ENCODE measurements at places on chromosomes 4 and X.

DNA sequence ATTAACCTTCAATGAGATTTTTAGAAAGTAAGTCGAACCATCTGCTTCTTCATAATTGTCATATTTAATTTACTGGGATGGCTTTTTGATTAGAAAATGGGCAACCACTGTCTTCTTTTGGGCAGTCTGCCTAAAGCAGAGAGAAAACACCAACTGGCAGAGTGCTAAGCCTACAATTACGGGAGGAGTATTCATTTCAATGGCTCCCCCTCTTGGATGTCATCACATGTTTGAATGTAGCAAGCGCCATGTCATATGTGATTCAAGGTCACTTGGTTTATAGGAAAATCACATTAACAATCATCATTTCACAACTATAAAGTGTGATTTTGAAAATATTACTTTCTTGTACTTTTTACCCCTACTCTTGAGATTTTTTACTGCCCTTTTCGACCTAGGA is 261.9 kb downstream of the FRMPD4 start:
- DNase-seq, result no peak

DNA sequence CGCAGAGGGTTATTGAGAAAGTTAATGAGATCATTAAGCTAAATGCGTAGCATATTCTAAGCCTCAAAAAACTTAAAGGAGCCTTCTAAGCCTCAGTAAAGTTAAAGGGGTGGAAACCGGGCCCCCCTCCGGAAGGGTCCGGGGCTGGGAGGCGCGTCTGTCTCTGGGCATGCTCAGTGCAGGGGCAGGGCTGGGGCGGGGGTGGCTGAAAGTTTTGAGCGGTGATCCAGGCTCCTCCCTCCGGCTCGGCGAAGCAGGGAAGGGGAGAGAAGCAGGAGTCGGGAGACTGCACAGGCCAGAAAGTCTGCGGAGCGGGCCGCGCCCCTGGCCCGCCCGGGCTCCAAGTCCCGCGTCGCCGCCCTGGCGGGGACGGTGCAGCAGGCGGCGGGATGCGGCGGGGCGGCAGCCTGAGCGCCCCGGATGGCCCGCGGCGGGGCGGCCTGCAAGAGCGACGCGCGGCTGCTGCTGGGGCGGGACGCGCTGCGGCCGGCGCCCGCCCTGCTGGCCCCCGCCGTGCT is at the start of gene EVC:
Gene EVC (plus strand): TSS at position 241 of the 518 bp plus-strand sequence. CDS start 180 bp downstream, at position 421.
- peak; percentile 15 for DNase-seq

GRCh38 chrX:40996886-40997530 is 88.2 kb upstream of the USP9X start:
- DNase-seq, result no peak

DNA sequence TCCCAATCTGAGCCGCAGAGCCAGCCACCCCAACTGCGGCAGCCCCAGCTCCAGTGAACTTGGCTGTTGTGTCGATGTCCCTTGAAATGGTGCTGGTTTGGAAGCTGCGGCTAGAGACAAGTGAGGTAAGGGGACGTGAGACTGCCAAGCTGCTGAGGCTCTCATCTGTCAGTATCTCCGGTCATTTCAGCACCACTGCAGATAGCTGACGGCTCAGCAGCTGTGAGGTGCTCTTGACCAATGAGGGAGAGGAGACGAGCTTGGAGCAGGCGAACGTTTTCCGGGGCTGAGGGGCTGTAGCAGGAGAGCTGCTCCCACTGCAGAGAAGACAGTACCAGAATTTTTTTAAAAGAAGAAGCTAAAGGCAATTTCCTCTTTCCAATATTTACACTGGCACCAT is 175.5 kb upstream of the CASK start:
- DNase-seq, result no peak

- peak; percentile 8 for DNase-seq
These were observed 126.0 kb upstream of the CXorf66 start for GRCh38 chrX:140091125-140091886.

DNA sequence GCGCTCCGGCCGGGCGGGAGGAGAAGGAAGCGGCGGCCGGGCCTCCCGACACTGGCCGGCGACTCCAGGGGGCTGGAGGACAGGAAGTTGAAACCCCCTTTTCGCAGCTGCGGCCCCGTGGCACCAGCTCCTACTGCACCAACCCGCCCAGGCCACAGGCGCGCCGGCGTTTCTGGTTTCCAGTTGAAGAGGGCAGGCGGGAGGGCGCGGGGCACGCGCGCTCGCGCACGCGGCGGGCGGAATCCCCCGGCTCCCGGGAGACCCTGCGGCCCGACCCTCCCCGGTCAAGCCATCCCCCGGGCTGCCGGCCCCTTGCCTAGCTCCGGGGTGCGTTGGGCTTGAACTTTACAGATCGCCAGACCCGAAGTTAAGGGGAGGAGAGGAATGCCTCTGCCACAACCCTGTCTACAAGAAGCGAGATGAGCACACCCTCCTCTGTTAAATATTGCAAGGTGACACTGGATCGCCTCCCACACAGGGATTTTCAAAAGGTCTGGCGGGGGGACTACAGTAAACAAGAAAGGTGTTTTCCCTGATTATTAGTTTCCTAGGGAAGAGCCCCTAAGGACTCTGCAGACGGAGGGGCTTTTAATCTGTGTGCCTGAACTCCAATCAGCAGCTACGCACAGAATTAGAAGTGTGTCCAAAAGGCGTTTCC is 1.4 kb downstream of the ELOVL6 start:
- peak; percentile 62 for DNase-seq

DNA sequence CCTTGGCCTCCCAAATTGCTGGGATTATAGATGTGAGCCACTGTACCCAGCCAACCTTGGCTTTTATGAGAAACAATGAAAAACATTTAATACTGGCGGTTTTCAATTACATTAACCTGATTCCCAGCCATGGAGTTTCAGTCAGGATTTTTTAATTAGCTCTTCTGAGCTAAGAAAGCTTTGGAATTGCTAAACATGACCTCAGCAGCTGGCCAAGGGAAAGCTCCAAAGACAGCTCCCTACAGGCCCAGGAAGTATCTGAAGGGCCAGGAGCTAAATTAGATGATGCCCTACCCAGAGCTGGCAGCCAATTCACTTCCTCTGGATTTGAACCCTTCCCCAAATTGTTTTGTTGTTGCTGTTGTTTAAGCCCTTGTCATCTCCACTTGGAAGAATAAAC is 26.5 kb upstream of the FUNDC1 start:
- DNase-seq, result no peak

DNA sequence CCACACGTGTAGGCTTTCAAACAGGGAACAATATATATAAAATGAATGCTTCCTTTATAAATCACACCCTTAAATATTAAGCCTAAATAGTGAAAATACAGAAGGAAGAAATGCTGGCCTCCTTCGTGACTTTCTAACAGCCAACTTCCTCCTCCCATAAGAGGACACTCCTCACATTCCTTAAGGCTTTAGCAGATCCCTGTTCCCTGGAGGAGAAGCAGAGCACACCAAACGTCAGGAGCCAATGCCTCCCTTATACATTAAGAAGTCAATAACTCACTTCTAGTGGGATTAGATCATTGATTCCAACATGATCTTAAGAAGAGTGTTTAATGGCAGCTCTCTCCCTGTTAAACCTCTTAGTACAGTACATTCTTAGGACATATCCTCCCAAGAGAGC is 108.4 kb upstream of the FAM241A start:
- DNase-seq, result no peak

GRCh38 chr4:113159942-113160545 is 110.6 kb downstream of the ANK2 start:
- DNase-seq, result no peak

- peak; percentile 2 for DNase-seq
These were observed 103.6 kb downstream of the RAPGEF2 start for GRCh38 chr4:159206427-159206871.

- DNase-seq, result no peak
These were observed 149.4 kb downstream of the NDST4 start for GRCh38 chr4:114964026-114964425.

All from CD4-positive, alpha-beta T cell treated with Interleukin-12 subunit alpha and Interleukin-12 subunit beta, for 1 hour (primary cell).